Breast epithelium (tissue), 4 donors: ENCODE measurements at places on chromosomes 4 and X. TPM values are rescaled to one million over a fixed set of nuclear protein-coding genes. Genes with fewer than 3 reads are reported as not detected.

Gene STK32B
- total RNA-seq: 5.0 TPM

Gene LGI2
- total RNA-seq: 1.2 TPM

Gene PTPN13
- 41.3 TPM for total RNA-seq

Gene HSFX1
- 2.0 TPM for total RNA-seq
